Activated naive CD8-positive, alpha-beta T cell treated with anti-CD3 and anti-CD28 coated beads, Interleukin-2, amount 50 U/mL, for 24 hours (primary cell): ENCODE measurements at places on chromosomes 6 and 20.

GRCh38 chr6:116062496-116062895 is 1.8 kb upstream of the FRK start:
- no peak for DNase-seq

- DNase-seq, result peak; percentile 71
Measured at GRCh38 chr20:48766961-48767960, 60.5 kb downstream of the PREX1 start.

- peak; percentile 59 for DNase-seq
Measured at GRCh38 chr6:137415127-137415833, 78.9 kb downstream of the OLIG3 start.

DNA sequence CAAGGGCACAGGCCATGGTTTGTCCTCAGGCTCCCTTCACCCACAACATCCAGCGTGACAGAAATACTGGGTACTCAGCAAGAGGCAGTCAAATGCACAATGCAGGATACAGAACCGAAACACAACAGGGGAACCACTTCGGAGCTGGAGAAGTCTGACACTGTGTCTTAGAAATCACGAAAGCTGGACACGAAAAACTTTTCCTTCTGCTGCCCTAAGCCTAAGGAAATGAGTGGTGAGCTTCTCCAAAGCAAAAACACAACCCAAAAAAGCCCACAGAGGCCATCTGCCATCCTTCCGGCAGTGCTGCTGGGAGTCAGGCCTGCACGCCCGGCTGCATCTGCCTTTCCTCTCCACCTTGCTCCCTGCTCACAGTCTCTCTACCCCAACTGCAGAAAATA is 106.3 kb downstream of the SLC23A2 start:
- DNase-seq, result no peak

DNA sequence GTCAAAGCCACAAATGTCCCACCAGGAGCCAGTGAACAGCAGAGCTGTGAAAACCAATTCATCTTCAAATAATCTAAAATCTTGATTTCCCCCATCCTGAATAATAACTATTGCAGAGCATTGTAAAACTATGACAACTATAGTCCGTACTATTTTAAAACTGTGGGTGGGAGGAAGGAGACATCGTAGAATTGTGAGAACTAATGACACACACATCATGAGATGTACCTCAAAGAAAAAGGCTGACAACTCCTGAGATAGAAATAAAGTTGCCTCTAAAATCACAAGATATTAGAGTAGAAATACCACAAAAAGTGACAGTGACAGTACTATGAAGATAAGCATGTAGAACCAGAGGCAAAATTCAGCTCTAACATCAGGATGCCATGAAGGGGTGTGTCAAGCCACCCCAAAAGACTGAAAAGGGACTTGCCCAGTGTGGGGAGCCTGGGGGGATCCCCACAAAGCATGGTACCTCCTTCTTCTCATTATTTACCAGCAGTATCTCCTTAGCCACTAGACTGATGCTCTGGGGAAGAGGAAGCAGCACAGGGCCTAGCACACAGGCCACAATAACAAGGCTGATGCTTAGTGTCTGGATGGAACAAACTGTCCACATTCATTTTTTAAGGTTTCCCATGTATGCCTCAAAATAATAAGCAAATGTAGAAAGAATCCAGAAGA is 13.4 kb downstream of the NAPB start:
- DNase-seq, result peak; percentile 11
